ENCODE measurements at places on chromosomes 1 and 21. TPM values are rescaled to one million over a fixed set of nuclear protein-coding genes. Genes with fewer than 3 reads are reported as not detected.

Gene CLCA1
- not detected for total RNA-seq

Gene FAM177B
- total RNA-seq: 0.20 TPM

Gene PLA2G5
- total RNA-seq: 4.9 TPM

DNA sequence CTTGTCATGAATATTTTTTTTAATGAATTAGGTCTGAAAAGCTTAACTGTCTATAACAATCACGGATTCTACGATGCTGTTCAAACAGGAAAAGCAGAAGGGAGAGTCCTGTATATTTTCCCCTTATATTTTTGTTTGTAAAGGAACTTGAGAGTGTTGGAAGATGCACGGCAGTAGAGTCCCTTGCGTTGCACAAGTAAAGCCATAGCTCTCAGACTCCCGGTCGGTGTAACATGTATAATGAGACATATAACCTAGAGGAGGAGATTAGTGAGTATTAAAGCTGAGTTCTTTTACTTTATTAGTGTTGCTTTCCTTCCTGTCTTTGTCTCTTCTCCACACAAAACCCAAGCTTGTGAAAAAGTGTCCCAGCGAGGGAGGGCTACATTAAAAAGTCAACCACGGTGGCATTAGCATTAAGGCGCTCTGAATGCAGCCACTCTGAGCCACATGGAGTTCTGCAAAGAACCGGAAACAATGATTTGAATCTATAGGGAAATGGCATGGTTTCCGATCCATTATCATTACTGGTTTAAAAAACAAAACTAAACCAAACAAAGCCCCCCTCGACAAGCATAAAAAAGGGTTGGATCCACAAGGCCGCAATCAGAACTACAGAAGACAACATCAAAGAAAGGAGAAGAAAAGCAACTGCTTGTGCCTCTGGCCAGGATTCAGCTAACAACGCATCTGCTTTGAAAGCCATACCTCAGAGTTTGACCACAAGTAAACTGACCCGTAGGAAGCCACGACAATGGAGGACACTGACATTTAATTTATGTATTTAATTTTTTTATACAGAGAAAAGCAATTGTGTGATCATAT, 356.8 kb downstream of the LMO4 start:
- H3K4me3 ChIP-seq: peak overlapping the region; percentile 48
- peaks cover 12% of the 10 kb centered on the region for H3K4me1 ChIP-seq
- H3K27ac ChIP-seq: peak overlapping the region; percentile 76
- H3K36me3 ChIP-seq: no peaks in the 10 kb centered on the region
- no peak for DNase-seq

- H3K27me3 ChIP-seq: no peaks in the 10 kb centered on the region
- H3K27ac ChIP-seq: peak within 1 kb of the TSS; percentile 83
- peak; percentile 89 for DNase-seq
- H3K36me3 ChIP-seq: no peaks in the 10 kb centered on the region
- peak within 1 kb of the TSS; percentile 67 for H3K4me3 ChIP-seq
Measured at GRCh38 chr1:232805269-232806185, at the start of gene MAP10. MAP10 (plus strand) TSS chr1:232805416; CDS start chr1:232805450, 34 bp downstream.

GRCh38 chr1:76079475-76080227, 5.1 kb downstream of the ST6GALNAC3 start:
- no peak overlapping the region for H3K27ac ChIP-seq
- DNase-seq: no peak
- H3K4me3 ChIP-seq: no peak overlapping the region

- peak overlapping the region; percentile 68 for H3K4me3 ChIP-seq
- no peaks in the 10 kb centered on the region for H3K36me3 ChIP-seq
- H3K27ac ChIP-seq: peak overlapping the region; percentile 72
Measured at GRCh38 chr1:110083061-110083865, 12.8 kb upstream of the ALX3 start.

DNA sequence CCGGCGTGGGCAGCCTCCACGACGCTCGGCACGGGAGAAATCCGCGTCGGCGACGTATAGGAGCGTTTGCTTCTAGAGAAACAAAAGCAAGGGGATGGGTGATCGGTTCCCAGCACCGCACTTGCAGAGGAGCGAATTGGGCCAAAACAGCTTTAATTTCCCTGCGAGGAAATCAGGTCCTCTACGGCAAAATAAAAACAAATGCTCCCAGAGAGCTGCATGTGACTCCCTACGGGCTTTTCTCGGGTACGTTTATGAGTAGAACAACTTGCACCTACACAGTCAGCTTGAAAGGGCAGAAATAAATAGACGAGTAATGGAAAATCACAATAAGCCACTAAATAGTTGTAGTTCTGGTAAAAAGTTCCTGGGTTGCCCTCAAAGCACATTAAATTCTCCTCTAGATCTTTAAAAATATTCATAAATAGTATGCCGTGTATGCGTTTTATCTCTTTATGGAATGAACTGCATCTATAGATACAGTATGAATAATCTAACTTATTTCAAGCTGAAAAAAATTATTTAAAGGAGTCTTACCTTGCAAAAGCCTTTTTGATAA, 1.2 kb downstream of the NHLH2 start:
- no peak overlapping the region for H3K27ac ChIP-seq
- peaks cover 26% of the 10 kb centered on the region for H3K4me1 ChIP-seq
- H3K27me3 ChIP-seq: peaks cover 79% of the 10 kb centered on the region
- H3K4me3 ChIP-seq: peak overlapping the region; percentile 36
- no peaks in the 10 kb centered on the region for H3K36me3 ChIP-seq

Data from upper lobe of right lung (tissue), 1 donor.